ENCODE measurements at places on chromosomes 3 and 15.

- DNase-seq = no peak
These were observed 4.9 kb downstream of the ACAD11 start for GRCh38 chr3:132654721-132655120.

- DNase-seq = no peak
These were observed 18.1 kb upstream of the TMEM40 start for GRCh38 chr3:12777171-12777570.

DNA sequence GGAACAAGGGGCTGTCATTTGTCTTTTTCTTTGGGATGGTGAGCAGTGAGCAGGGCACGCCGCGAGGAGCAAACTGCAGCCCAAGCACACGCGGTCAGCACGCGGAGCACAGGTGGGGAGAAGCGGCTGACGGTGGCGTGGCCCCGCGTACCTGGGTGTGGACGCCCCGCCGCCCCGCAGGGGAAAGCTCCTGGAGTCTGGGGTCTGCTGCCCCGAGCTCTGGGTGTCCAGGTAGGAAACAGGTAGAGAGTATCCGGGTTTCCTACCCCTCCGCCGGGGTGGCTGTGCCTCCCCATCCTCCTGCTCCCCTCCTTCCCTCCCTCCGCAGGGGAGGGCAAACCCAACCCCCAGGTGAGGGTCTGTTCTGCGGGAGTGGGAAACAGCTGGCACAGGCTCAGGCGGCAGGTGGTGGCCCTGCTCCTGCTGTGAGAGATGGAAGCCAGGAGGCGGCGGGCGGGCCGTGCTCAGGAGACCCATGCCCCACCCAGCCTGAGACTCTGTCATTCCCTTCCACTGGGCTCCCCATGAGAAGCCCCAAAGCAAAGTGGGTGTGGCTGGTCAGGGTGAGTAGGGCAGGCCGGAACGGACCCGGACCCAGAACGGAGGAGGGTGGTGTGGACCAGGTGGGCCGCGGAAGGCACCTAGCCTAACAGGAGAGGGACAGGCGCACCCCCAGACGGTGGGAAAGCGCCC, 56.9 kb upstream of the CGNL1 start:
- DNase-seq = no peak

- no peak for DNase-seq
These were observed 275.6 kb downstream of the BBX start for GRCh38 chr3:107798381-107798780.

DNA sequence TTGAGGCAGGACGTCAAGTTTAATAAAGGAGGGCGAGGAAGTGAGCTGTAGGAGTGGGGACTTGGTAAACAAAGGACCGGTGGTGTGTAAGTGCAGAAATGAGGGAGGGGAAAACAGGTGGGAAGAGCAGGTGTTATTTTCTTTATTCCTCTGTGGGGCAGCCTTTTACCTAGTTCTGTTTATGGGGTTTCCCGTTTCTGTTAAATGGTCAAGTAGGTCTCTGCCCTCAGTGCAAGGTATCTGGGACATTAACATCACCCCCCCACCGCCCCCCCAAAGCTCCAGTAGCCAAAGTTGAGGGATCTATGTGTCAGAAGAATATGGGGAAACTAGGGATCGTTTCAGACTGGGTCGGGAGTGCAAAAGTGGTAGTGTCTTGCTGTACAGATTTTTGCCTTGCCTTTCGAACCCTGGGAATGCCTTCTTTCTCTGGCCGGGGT, 893 bp downstream of the MGA start:
- DNase-seq = peak; percentile 13

GRCh38 chr3:63995086-63995485, 28.2 kb downstream of the PSMD6 start:
- no peak for DNase-seq

DNA sequence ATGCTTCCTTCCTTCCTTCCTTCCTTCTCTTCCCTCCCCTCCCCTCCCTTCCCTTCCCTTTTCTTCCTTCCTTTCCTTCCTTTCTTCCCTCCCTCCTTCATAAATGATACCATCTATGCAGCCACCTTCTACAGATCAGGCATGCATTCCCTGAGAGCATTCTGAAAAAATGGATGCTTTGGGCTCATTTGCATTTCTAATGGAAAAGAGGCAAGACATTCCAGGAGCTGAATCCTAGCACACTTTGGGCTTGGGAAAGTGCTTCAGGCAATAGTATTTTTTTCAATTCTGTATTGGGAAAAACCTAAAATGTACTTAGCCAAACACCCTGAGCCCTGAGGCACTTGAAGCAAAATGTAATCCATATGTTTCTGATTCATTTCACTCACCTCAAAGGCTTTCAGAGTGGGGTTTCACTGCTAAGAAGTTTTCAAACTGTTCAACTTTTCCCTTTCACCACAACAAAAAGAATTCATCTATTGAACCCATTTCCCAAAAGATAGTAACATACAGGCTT, 220.1 kb upstream of the RORA start:
- DNase-seq = no peak

All from RWPE1 (cell line).